Activated CD4-positive, CD25-positive, alpha-beta regulatory T cell treated with anti-CD3 and anti-CD28 coated beads, Interleukin-2, amount 50 U/mL, for 16 hours (primary cell): ENCODE measurements at places on chromosomes 12 and 14.

DNA sequence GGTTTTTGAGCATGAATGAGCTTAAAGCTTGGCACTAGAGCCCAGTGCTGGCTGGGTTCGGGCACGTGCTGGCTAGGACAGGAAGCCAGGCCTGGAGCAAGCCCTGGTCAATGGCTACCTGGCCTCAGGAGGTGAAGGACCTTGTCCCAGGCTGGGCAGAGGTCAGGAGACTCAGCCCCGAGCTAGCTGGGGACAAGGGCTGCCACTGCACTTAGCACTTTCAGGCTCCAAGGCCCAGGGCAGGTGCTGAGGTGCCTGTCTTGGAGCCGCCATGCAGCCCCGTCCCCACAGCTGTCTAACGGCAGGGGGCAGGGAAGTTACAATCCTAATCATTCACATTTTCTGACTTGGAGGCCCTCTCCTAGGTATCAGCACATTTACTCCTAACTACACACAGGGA lies 4.3 kb upstream of the AQP6 start:
- DNase-seq: no peak

DNA sequence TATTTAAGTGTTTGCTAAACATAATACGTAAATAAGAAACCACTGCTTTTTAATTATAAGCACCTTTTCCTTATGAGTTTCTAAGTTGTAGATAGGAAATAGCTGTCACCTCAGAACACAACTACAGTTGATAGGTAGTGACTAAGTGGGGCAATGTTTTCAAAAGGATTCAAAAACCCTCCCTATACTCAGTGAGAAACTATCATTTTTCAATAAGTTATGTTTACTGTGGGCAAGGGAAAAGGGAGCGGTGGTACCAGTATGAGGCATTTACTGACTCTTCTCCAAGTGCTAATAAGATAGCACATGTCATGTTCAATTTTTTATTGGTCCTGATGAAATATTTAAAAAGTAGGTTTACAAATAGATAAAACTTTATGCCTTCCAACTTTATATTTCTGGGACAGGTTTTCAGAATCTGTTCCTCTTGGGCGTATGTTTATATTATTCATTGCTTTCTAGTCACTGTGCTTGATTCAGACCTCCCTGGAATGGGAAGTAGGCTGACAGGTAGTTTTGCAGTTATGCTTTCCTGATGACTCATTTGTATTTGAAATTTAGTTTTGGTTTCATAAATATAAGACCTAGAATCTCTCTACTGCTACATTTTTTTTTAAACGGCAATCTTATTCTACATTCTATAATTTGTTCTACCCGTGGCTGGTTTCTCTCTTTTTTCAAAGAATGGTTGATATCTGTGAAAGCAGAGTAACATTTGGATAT lies 153.1 kb downstream of the TMEM117 start:
- no peak for DNase-seq

DNA sequence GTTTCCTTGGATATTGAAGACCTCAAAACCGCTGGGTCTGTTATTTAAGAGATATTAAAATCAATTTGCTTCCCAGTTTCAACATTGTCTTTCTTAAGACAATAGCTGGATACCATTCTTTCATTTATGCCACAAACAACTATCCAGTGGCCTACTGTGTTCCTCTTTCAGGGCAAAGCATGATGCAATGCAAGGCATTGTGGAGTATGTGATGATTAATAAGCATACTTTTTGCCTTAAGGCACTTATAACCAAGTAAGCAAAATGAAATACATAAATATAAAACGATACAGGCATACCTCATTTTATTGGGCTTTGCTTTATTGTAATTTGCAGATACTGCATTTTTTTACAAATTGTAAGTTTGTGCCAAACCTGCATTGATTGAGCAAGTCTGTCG lies 45.5 kb downstream of the SCN8A start:
- no peak for DNase-seq

GRCh38 chr14:73216030-73216429 lies 21.3 kb upstream of the PAPLN start:
- DNase-seq: no peak
